ENCODE measurements at places on chromosomes 2 and 18.

DNA sequence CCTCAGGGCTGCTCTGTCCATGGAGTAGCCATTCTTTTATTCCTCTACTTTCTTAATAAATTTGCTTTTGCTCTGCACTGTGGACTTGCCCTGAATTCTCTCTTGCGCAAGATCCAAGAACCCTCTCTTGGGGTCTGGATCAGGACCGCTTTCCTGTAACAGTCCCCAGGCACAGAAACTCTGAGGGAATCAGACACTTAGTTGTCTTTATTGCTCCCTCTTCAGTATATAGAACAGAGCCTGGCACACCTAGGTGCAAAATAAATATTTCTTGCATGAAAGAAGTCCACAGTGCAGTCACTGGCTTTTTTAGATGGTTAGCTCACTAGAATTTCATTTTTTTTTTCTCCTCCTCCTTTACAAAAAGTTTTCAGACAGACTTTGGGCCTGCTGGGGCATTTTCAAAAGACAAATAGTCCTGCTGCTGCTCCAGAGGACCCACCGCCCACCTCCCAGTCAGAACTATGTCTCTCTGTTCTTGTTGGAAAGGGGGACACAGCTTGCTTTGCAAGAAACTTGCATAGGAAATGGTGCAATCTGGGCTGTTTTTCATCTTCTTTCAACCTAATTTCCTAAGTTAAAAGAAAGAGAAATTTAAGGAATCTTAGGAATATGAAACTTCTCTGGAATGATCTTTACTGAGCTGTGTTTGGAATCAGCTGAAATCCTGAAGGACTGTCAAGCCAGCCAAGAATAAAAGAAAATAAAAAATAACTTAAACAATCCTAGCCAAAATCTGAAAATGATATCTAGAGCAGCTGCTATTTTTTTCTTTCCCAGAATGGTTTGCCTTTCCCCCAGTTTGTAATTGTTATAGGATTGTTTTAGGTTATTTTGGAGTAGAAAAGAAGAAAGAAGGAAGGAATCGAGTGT lies 31.7 kb upstream of the MAP4K3 start:
- DNase-seq = no peak

DNA sequence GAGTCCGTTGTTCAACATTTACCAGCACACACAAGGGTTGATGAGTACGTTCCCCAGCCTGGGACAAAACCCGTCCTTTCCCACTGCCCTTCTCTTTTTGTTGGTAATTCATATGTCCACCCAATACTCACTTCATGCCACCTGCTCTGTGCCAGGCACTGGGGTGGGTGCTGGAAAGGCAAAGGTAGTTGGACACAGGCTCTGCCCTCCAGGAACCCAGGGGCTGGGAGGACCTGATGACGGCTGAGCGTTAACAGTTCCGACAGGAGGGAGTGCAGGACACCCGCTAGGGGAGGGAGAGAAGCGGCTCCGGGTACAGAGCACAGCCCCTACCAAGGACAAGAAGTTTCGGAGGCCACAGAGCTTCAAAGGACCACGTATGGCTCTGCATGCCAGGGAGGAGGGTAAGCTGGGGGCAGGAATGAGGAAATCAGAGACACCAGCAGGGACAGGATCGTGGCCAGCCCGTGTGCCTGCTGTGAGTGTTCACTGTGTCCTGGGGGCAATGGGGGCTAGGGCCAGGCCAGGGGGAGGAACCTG lies 134.1 kb upstream of the GPC1 start:
- no peak for DNase-seq

DNA sequence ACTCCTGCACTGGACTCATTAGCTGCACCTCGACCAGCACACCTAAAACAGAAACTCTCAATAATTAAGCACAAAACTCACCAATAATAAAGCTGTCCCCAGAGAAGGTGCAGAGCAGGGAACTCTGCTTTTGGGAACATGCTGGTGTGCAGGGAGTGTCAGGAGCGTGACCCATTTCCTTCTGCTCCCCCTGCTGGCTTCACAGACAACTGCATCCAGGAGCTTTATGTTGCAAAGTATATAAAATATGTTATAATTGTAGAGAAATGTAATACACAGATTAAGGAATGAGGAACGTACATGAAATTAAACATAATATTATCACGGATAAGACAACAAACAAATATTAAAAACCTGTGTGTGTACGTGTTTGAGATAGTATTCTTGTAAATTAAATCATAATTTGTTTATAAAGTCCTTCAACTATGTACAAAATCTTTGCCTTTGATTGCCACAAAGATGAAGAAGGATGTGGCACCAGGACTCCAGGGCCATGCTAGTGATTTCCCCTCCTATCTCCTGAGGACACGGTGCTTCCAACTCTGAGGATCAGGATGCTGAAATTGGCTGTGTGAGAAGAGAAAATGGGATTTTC lies 68.6 kb upstream of the MAL start:
- DNase-seq = peak; percentile 25

GRCh38 chr18:54742659-54743604 lies 85.3 kb upstream of the RAB27B start:
- DNase-seq = no peak

DNA sequence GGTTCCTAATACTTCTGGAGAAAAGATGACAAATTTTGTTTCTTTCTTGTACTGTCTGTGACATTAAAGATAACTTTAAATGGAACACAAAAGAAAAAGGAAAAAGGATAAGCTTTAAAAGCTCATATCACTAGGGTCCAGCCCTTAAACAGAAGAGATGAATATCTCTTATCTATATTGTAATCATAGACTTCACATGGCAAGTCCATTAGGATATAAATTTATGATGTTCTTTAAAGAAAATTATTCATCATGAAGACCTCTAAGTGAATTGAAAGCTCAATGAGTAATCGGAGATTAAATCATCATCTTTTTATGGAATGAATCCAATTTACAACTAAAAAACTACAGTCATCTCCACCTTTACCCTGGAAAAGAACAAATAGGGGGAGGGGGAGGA lies 111.6 kb upstream of the SATB2 start:
- no peak for DNase-seq

DNA sequence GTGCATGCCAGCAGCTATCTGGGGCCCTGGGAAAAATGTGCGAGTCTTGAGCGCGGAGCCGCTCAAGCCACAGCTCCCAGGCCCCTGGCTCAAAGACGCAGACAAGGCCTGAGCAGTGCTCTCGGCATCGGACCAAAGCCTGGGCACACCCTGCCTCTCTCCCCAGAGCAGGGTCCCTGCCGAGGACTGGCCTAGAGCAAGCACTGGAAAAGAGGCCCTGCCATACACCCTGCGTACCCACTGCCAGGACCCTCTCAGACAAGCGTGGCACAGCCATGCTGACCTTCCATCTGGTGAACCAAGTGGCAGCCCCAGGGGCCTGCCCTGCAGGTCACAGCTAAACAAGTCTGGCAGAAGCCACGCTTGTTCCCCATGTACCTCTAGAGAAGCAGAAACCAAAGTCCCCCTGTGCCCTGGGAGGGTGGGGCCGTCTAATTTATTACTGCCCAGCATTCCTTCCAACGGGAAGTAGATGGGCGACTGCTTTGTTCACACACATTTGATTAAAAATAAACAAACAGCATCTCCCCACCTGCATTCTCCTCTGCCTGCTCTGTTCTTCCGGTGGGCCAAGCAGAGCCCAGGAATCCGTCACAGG lies 14.0 kb downstream of the STK25 start:
- DNase-seq = no peak

DNA sequence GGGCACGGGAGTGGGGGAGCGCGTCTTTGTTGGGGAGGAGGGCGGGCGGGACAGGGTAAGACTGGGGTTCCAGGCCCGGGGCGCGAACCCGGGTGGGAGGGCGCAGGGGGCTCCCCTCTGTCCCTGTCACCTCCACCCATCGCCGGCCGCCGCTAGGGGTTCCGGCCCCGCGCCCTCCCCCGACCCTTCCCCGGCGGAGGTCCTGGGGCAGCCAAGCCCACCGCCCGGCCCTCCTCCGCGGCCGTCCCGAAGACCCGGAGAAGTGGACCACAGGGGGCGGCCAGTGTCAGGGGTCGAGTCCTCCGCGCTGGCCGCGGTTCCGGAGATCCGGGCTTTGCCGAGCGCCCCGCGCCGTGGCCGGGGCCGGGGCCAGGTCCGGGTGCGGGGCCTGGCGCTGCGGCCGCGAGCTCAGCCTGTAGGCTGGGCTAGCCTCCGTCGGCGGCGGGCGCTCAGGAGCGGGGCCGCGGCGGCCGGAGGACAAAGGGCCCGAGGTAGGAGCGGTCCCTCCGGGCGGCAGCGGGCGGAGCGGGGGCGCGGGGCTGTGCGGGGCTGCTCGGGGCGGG lies 16.6 kb upstream of the E2F6 start:
- no peak for DNase-seq

DNA sequence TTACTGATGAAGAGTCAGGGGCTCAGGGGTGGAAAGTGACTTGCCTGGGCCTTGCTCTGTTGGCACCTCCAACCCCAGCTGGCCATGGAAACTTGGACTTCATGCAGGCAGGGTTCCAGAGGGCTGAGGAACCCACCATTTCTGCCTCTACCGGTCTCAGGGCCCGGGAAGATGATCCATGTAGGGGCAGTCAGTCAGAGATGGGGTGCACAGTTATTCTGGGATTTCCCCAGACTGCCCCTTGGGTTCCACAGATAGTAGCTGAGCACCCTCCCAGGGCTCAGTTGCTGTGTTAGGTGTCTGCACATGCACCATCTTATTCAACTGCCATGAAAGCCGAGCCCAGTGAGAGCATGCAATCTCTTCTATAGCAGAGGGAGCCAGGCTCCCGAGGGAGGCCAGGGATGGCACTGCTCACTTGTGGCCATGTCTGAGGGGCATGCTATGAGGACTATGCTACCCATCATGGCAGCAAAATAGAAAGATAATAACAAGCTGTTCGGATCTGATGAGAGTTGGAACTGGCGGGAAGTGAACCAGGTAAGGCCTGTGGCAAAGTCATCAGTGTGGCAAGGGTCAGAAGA lies 37.3 kb downstream of the RHOB start:
- DNase-seq = no peak

GRCh38 chr18:64409511-64409910 lies 260.6 kb upstream of the LINC00305 start:
- DNase-seq = no peak

GRCh38 chr2:213089438-213089837 lies 62.0 kb downstream of the IKZF2 start:
- DNase-seq = no peak

GRCh38 chr18:69674292-69674877 lies 273.3 kb downstream of the CD226 start:
- no peak for DNase-seq

- peak; percentile 40 for DNase-seq
Measured at GRCh38 chr18:77248873-77249568, 627 bp upstream of the GALR1 start.

GRCh38 chr2:72780477-72780876 lies 45.4 kb downstream of the EXOC6B start:
- peak; percentile 19 for DNase-seq

GRCh38 chr2:38108907-38109731 lies 33.2 kb upstream of the CYP1B1 start:
- no peak for DNase-seq

DNA sequence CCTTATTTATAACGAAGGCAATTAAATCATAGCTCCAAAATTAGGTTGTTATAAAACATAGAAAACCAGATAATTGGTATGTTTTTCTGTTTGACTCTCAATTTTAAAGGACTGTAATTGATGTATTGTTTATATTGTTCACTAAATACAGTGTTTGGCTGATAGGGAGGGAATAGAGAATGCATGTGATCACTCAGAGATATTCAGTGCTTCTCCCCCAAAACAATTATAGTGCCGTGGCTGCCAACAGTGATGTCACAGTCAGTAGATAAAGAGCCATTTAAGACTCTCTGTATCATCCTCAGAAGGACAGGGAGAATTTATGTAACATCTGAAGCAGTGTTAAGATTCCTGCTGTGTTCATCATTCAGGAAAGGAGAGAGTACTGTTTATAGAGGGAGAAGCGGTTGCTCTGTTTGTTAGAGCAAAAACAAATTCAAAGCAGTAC lies 69.6 kb downstream of the PHLPP1 start:
- no peak for DNase-seq

- no peak for DNase-seq
Measured at GRCh38 chr2:45722477-45722876, 71.0 kb downstream of the PRKCE start.

- no peak for DNase-seq
Measured at GRCh38 chr2:138516030-138516704, 14.6 kb downstream of the SPOPL start.

DNA sequence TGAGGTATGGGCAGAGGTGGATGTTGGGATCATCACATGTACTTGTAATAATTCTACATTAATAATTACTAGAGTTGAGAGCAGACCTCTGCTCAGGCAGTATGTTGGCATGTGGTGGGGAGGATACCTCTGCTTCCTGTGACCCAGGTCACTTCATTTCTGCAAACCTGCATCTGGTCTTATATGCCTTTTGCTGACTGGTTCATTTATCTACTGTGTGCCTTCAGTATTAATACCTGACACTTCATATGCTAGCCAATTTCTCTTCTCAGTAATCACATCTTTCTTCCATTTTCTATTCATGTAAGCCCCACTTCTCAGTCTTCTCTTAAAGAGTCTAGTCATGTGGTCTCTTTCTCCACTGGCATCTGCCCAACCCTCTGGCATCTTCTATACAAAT lies 41.1 kb upstream of the DLX2 start:
- DNase-seq = no peak

GRCh38 chr2:45171136-45171501 lies 161.9 kb upstream of the SIX2 start:
- DNase-seq = no peak

DNA sequence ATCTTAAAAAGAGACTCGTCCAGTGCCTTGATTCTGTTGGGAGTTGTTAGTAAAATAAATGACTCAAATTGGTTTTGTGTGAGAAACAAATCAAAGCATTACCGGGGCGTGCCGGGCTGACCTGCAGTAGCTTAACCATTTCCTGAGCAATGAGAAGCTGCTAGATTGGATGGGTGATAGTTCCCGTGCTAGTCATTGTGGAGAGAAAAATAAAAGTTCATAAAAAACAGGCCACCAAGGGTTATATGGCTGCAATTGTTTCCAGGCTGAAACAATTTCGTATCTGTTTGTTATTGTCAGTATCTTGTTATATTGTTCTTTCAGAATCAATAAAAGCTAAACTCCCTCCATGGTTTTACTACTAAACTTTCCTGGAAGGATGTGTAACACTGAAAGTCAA lies 314.4 kb downstream of the MTX2 start:
- DNase-seq = no peak

- no peak for DNase-seq
Measured at GRCh38 chr18:30679285-30679930, 363.1 kb downstream of the DSC3 start.

DNA sequence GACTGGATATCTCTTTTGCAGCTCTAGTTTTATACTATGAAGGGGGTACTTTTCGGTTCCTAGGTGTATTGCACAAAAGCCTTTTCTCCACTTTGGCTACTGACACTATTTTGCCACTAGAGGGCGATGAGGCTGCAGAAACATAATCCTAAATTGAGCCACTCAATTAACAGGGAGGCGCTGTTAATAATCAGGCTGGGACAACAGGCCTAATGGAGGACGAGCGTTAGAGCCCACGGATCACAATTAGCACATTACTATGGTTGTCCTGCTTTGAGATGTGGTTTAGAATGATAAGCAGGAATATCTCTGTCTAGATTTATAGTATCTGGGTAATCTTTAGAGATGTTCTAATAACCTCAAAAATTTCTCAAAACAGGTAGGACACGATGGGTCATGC lies 62.2 kb upstream of the PMAIP1 start:
- DNase-seq = peak; percentile 68
